ENCODE measurements at places on chromosomes 6 and 20.

GRCh38 chr20:62607366-62608217, 34.7 kb upstream of the SLCO4A1 start:
- DNase-seq, result no peak

GRCh38 chr6:143614235-143614634, 63.5 kb upstream of the PHACTR2 start:
- DNase-seq, result no peak

- DNase-seq, result no peak
Measured at GRCh38 chr20:30168025-30168799, 1089.3 kb upstream of the DEFB115 start.

DNA sequence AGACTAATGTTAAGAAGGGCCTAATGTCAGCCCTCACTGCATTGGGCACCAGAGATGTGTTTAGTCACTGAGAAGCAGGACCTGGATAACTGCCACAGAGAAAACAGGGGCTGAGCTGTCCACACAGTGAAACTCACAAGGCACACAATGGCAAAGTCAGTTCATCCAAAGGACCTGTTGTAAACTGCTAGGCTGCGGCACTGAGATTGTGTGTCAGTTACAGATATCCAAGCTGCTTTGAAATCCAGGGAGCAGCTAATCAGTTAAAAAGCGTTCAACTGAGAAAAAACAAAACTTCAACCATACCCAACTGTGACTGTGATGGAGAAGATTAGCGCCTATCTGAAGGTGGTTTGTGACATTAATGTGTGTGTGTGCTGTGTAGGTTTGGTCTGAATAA, 27.8 kb upstream of the TMEM14A start:
- DNase-seq, result no peak

GRCh38 chr6:35519313-35520015, 6.8 kb upstream of the TULP1 start:
- no peak for DNase-seq

GRCh38 chr6:153949616-153950015, 89.4 kb upstream of the OPRM1 start:
- no peak for DNase-seq

GRCh38 chr6:20939161-20939775, 405.0 kb downstream of the CDKAL1 start:
- DNase-seq, result no peak

DNA sequence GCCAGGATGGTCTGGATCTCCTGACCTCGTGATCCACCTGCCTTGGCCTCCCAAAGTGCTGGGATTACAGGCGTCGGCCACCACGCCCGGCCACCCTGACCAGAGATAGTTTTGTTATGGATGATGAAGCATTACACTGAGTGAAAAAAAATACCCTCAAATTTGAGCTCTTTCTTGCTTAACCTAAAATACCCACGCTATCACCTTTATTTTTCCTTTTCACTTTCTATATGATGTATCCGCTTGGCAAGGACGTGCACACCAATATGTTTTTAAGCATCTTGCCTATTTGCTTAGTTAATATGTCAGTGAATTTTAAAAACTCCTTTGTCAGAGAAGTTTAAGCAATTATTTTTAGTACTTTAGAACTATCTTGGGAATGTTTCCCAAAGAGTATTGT, 150.4 kb downstream of the INSM1 start:
- DNase-seq, result no peak

GRCh38 chr6:15096894-15097837, 148.7 kb upstream of the JARID2 start:
- no peak for DNase-seq

DNA sequence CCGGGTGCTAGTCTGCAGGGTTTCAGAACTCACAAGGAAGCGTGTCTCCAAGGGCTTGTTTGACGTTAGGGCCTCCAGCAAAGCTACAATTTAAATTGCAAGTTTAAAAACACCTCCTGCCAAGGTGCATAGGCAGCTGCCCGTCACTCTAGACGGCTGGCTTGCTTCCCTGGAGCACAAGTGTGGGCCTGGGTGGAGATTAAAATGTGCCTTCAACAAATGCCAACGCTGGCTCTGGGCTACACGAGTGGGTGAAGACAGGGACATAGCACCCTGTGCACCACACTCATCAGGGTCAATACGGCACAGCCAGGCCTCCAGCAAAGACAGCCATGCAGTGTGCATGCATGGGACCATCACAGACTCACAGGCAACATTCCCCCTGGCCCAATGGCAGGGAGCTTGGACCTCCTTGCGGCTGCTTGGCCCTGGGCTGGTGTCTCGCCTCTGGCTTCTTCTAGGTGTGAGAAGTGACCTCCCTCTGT, 48.4 kb upstream of the FRMD1 start:
- no peak for DNase-seq

- no peak for DNase-seq
Measured at GRCh38 chr6:25655723-25656122, 3.7 kb downstream of the SCGN start.

- DNase-seq, result peak; percentile 53
Measured at GRCh38 chr20:51193066-51193772, 170.3 kb upstream of the KCNG1 start.

DNA sequence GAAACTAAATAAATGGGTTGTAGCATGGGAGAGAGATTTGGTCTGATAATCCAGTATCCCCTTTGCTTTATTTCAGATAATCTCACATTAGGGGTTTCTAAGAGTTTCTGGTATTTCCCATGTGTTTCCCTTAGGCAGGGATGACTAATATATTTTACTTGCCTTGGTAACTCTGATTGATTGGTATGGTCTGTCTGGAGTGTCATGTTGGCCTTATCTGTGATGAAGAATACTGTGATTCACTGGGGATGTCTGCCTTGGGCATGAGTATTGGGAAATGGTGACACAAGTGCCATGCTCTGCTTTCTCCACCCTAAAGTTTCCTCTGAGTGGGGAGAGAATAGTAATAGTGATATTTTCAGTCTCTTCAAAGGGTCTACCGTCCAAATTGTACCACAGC, 10.1 kb downstream of the SLC22A2 start:
- DNase-seq, result no peak

GRCh38 chr20:33688938-33689424, 2.8 kb upstream of the E2F1 start:
- DNase-seq, result no peak

DNA sequence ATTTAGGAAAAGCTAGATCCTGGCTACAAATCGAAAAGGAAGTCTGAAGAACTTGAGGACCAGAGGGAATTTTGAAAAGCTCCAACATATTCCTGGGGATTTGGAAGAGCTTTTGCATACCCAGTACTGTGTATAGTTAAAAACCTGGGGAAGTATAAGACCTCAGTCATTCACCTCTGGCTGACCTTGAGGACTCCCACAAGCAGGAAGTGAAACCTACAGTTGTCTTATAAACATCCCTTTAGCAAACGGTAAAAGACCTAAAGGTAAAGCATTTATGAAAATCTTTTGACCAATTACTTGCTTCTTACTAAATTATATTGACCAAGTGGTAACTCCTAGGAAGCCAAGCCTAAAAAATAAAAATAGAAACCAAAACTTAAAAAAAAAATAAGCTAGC, 175.0 kb downstream of the HAO1 start:
- DNase-seq, result no peak

GRCh38 chr6:137610702-137611101, 116.5 kb upstream of the OLIG3 start:
- DNase-seq, result no peak

DNA sequence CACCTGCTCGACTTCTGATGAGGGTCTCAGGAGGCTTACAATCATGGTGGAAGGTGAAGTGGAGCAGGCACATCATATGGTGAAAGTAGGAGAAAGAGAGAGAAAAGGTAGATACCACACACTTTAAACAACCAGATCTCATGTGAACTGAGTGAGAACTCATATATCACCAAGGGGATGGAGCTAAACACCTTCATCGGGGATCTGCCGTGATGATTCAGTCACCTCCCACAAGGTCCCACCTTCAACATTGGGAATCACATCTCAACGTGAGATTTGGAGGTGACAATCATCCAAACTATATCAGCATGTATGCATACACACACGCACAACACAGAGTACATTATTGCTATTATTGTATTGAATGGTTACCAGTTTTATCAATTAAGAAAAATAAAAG, 453.3 kb upstream of the NRSN1 start:
- no peak for DNase-seq

GRCh38 chr6:131038597-131039344, 24.3 kb downstream of the EPB41L2 start:
- DNase-seq, result peak; percentile 49

- DNase-seq, result no peak
Measured at GRCh38 chr20:40471261-40471629, 217.8 kb downstream of the MAFB start.

GRCh38 chr6:53920881-53921280, 126.1 kb downstream of the LRRC1 start:
- DNase-seq, result no peak

- no peak for DNase-seq
Measured at GRCh38 chr6:44675449-44675848, 287.9 kb downstream of the CDC5L start.

DNA sequence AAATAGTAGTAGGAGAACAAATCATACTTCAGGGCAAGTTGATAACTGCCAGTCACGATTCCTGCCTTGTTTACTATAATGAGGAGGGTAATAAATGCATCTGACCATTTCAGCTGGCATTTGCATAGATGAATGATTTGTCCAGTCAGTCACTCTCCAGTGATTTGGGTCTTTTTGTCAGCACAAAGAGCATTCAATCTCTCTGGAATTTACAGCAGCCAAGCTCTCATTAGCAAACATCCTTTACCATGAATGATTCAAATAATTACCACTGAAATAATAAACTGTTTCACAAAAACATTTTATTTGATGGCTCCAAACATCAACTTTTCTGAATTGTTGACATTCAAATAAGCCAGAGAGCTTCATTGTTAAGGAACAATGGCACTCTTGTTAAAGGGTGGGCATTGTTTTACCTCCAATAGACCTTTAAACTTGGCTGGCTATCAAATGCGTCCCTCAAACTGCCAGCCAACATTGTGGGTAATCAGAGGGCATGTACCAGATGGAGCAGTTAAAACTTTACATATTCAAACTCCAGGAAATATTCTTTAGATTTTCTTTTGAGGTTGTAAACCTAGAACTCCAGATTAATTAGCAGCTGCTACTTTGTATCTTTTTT, 30.0 kb upstream of the FBXL4 start:
- DNase-seq, result no peak

- DNase-seq, result no peak
Measured at GRCh38 chr6:77383026-77383425, 80.3 kb downstream of the HTR1B start.

DNA sequence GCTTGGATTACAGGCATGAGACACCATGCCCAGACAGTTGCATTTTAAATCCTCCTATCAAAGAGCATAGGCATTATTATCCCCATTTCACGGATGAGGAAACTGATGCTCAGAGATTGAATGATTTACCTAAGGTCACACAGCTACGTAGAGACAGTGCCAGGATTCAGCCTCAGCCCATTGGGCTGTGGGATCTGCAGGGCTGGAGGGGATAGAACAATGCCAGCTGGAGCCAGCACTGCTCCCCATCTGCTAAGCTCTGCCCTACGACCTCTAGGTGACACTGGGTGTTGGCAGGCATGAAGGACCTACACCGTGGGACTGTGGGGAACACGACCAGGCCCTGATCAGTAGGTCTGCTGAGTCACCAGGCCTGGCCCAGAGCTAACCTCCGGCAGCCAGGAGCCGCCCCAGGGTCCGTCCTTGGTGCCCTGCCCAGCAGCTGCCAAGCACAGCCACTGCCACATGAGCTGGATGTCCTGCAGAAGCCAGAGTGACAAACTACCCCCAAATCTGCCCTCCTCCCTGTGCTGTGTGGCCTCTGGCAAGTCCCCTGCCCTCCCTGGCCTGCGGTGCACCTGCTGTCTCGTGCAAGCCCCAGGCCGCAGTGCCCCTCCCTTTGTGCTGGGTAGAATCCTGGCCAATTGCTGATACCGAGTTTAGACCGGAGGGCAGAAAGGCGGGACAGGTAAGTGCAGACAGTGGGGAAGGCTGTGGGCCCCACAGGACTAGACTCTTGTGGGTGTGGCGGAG, 47.6 kb upstream of the PTGIS start:
- peak; percentile 46 for DNase-seq

- DNase-seq, result no peak
Measured at GRCh38 chr6:38476141-38476540, 163.6 kb downstream of the BTBD9 start.

- no peak for DNase-seq
Measured at GRCh38 chr20:11145616-11146015, 471.8 kb upstream of the JAG1 start.

DNA sequence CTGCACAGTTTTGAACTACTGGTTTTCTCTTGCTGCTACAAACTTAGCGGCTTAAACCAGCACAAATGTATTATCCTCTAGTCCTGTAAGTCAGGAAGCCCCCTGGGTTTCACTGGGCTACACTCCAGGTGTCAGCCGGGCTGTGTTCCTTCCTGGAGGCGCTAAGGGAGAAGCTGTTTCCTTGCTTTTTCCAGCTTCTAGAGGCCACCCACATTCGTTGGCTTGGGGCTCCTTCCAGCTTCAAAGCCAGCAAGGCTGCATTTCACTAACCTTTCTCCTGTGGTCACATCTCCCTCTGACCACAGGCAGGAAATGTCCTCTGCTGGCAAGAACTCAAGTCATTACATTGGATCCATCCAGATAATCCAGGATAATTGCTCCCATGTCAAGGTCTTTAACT, 350.6 kb upstream of the PLCB4 start:
- DNase-seq, result peak; percentile 21

GRCh38 chr6:32046450-32047083, 8.4 kb downstream of the CYP21A2 start:
- peak; percentile 43 for DNase-seq

- no peak for DNase-seq
Measured at GRCh38 chr6:63790334-63790733, 154.7 kb downstream of the PHF3 start.

DNA sequence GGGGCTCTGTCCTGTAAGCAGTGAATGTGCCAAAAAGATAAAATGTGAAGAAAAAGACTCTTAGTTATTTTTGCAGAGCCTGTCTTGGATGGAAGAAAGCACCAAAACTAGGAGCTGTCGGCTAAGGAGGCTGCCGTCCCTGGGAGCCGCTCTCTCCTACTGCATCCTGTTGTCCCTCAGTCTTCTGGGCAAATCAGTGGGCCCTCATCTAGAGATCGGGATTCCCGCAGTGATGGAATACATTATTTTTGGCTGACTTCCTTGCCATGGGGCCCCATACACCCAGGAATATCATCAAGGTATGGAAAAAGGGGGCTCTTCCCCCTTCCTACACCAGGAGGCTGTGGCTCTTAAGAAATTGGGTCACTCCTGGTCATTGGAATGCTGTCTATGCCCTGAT, 3.2 kb downstream of the TTLL2 start:
- no peak for DNase-seq

GRCh38 chr6:42751055-42751454, 5.2 kb upstream of the TBCC start:
- no peak for DNase-seq

Measured in EH (cell line).